ENCODE measurements at places on chromosomes 5 and 9. TPM values are rescaled to one million over a fixed set of nuclear protein-coding genes. Genes with fewer than 3 reads are reported as not detected.
A peak's percentile ranks its signal among the peaks of the same experiment; 100 is the strongest.

- peak; percentile 22 for DNase-seq
These were observed 23.4 kb upstream of the GALNT10 start for GRCh38 chr5:154166901-154167791.

DNA sequence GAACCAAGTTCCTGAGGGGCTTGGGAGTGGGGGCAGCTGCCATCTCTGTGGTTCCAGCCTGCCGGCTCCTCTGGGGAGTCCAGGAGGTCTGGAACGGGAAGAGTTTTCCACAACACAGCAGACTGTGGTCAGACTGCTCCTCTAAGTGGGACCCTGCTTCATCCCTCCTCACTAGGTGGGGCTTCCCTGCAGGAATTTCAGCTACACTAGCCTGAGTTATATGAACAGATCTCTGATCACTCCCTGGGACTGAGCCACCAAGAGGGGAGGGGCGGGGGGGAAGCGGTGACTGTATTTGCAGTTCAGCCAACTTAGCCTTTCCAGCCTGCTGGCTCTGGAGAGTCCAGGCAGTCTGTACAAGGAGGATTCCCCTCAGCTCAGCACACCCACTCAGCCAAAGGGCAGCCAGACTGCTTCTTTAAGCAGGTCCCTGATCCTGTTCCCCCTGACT is 19.4 kb downstream of the DTWD2 start:
- peak; percentile 54 for DNase-seq

GRCh38 chr9:136547508-136548215 is 1.8 kb upstream of the NOTCH1 start:
- DNase-seq = no peak

DNA sequence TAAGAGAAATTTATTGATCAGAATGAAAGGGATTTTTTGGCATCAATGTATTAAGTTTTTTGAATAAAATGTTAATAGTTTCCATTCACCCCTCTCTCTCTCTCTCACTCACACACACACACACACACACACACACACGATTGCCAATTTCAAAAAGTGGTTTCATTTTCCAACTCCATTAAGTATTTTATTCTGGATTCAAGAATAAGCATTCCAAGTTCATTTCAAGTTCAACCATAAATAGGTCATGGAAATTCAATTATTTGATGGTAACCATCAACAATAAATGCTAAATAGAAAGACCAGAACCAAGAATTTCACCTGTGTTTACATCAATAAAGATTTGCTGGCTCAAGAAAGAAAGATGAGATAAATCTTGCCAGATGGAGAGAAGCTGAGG is 171.6 kb downstream of the ADAMTS12 start:
- no peak for DNase-seq

- DNase-seq = no peak
These were observed 19.3 kb downstream of the SPZ1 start for GRCh38 chr5:80339116-80339515.

DNA sequence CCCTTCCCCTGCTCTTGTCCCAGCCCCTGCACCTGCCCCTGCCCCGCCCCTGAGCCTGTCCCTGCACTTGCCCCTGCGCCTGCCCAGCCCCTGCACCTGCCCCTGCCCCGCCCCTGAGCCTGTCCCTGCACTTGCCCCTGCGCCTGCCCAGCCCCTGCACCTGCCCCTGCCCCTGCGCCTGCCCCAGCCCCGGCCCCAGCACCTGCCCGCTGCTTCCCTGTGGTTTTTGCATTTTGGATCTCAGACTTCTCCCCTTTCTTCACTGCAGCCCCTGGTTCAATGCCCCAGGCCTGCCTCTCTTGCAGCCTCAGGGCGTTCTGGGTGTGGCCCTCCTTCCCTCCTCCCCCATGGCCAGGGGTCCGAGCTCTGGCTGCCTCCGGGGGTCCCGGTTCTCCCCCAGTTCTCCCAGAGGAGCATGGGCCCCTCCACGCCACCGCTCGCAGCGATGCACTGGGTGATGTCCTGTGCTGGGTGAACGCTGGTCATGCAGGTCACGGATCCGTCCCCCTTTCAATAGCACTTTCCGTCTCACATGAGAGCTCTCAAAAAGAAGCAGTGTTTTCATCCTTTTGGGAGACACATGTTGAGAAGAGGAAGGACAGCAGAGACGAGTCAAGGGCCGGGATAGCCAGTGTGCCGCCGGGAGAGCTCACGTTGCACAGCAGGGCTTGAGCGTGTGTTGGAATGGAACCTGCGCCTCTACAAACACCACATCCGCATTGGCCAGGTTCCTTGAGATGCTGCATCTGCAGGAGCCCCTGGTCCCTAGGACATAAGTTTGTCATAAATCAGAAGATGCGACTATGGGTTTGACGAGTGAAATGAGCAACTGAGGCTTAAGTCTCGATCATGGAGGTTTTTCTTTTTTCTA is 44.0 kb upstream of the IRX4 start:
- no peak for DNase-seq

Gene SPINK7
- total RNA-seq = not detected

Gene SLC1A3
- 24.7 TPM for total RNA-seq

GRCh38 chr9:77514886-77515711 is 133.0 kb downstream of the GNA14 start:
- peak; percentile 75 for DNase-seq

GRCh38 chr5:117662361-117662760 is 1087.7 kb upstream of the SEMA6A start:
- DNase-seq = no peak

DNA sequence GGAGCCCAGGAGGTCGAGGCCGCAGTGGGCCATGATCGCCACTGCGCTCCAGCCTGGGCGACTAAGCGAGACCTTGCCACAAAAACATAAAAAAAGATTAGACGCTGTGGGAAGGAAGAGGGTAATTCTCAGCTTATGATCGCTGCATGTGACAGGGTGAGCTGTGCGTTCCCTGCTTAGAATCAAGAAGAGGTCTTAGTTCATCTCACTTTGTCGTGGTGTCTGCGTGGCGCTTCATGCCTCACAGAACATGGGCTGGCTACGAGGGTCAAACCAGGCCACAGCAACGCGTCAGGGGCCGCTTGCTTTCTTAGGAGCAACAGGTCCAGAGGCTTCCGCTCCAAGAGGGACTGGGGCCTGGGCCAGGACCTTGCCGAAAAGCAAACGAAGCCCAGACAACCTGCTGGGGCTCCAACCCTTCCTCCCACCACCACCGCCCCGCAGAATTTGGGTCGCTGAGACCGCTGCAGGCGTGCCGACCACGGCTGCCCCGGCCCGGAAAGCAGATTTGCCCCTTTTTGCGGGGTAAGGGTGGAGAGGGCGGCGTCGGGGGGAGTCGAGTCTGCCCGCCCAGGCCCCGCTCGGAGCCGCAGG is 10.0 kb upstream of the GRIN1 start:
- DNase-seq = no peak

Data from PC-3 (cell line).